GDM1 (cell line): ENCODE measurements at places on chromosomes 16 and 17.

GRCh38 chr17:80397034-80397387, 18.0 kb upstream of the ENDOV start:
- no peak for DNase-seq

DNA sequence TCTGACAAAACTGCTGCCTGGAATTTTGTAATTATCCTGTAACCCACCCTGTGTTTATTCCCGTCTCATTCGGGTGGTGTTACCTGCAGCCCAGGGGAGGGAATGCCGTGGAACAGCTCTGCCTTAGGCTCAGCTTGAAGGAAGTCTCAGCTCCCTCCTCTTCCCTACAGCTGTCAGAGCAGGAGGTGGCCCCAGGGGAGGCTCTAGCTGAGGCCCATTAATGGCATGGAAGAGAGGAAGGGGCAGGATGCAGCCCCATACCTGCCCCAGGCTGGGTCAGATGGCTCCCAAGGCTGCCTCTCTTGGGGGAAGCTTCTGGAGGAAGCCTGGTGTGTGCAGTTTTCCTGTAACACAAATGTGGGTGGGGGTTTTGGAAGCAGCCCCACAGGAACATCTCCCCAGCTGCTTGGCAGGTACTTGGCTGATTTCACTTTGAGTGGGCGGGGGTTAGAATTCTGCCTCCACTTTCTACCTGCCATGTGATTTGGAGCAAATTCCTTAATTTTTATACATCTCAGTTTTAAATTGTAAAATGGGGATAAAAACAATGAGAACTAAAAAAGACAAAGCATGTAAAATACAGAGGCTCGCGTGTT, 103.9 kb downstream of the MGAT5B start:
- no peak for DNase-seq

GRCh38 chr17:31554930-31555329, 163.5 kb downstream of the RAB11FIP4 start:
- no peak for DNase-seq

GRCh38 chr17:33970279-33970678, 284.8 kb upstream of the CCL2 start:
- peak; percentile 5 for DNase-seq

- DNase-seq, result no peak
Measured at GRCh38 chr16:8542393-8542792, 47.9 kb downstream of the TMEM114 start.

GRCh38 chr17:57726213-57726790, 18.8 kb downstream of the CCDC182 start:
- no peak for DNase-seq
